Stimulated activated CD4-positive, alpha-beta T cell treated with anti-CD3 and anti-CD28 coated beads, Interleukin-15, amount 100 ng/mL, for 1 hour (primary cell): ENCODE measurements at places on chromosomes 16 and 17.

GRCh38 chr16:5466551-5466950 lies 369.0 kb upstream of the EEF2KMT start:
- no peak for DNase-seq

GRCh38 chr16:13324851-13325250 lies 423.5 kb downstream of the SHISA9 start:
- no peak for DNase-seq

- DNase-seq = no peak
Measured at GRCh38 chr17:38533241-38533640, 72.5 kb downstream of the SRCIN1 start.

GRCh38 chr17:28493460-28493859 lies 12.7 kb upstream of the FOXN1 start:
- DNase-seq = no peak

DNA sequence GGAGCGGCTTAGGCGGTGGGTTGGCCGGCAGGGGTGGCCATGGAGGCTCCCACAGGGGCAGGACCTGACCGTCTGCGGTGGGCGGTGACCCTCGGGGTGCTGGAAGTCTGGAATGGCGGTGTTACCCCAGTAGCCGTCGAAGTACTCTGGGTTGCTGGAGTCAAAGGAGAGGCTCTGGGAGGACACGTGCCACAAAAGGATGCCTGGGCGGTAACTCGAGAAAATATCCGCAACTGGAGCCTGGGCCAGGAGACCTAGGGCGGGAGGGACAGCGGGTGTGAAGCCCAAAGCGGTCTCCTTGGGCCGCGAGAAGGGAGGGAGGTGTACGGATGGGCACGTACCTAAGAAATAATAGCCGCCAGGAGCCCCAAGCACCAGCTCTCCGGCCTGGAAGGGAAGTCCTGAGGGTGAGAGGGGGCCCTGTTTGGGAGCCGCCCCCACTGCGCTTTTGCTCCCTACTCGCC lies 4.6 kb downstream of the ITGA2B start:
- DNase-seq = no peak

GRCh38 chr16:89417352-89417751 lies 73.0 kb downstream of the ANKRD11 start:
- no peak for DNase-seq

- no peak for DNase-seq
Measured at GRCh38 chr16:65624229-65624628, 502.4 kb upstream of the CDH11 start.

GRCh38 chr17:58244963-58245362 lies 6.6 kb downstream of the LPO start:
- no peak for DNase-seq

DNA sequence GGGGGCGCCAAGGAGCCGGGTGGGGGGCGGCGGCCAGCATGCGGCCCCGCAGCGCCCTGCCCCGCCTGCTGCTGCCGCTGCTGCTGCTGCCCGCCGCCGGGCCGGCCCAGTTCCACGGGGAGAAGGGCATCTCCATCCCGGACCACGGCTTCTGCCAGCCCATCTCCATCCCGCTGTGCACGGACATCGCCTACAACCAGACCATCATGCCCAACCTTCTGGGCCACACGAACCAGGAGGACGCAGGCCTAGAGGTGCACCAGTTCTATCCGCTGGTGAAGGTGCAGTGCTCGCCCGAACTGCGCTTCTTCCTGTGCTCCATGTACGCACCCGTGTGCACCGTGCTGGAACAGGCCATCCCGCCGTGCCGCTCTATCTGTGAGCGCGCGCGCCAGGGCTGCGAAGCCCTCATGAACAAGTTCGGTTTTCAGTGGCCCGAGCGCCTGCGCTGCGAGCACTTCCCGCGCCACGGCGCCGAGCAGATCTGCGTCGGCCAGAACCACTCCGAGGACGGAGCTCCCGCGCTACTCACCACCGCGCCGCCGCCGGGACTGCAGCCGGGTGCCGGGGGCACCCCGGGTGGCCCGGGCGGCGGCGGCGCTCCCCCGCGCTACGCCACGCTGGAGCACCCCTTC lies 484 bp downstream of the FZD2 start:
- no peak for DNase-seq

- DNase-seq = no peak
Measured at GRCh38 chr17:30084788-30085187, 31.8 kb upstream of the NSRP1 start.

DNA sequence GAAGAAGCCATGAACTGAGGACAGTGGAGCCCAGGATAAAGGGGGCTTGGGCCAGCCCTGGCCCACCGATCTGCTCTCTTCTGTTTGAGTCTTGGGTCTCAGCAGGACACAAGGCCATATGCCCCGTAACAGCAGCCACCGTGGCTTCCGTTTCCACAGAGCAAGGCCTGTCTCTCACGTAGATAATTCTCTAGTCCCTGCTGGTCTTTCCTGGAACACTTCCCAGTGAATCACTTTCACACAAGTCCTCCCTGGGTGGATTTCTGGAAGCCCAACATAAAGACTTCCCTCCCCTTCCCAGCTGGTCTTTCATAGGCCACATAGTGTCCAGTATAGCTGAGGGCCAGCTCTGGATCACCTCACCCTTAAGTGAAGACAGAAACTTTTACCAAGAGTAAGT lies 19.9 kb upstream of the C16orf78 start:
- DNase-seq = no peak

DNA sequence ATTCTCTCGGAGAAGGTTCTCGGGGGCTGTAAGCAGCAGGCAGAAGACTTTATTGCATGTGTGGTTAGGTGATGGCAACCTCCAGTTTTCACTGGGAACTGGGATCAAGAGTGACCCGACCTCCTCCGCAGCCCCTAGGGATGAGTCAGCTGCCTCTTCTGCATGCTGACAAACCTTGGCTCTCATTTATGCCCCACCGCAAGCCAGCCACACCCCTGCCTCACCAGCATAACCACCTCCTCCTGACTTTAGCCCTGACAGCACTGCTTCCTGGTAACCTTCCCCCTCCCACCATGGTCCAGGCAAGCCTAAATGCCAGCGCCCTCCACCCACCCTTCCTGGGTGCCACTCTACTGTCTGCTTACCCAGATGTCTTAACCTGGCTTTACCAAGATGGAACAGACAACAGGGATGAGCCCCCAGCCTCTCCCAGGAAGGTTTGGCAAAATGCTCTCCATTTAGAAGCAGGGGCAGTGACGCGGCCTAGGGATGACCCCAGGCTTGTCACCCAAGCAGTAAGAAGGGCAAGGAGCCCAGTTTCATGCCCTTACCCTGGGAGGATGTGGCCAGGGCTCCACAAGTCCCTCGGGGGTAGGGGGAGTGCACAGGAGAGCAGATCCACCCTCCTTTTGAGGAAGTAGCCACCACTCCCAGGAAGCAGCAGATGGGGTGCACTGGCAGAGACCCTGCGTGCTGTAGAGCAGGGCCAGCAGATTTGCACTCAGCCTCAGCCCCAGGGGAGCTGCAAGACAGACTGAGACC lies 73.5 kb downstream of the GOSR1 start:
- no peak for DNase-seq

GRCh38 chr16:82248012-82248656 lies 78.1 kb upstream of the MPHOSPH6 start:
- no peak for DNase-seq

- DNase-seq = no peak
Measured at GRCh38 chr17:29031488-29031887, 11.5 kb upstream of the PIPOX start.

GRCh38 chr16:58797137-58797801 lies 63.2 kb upstream of the GOT2 start:
- no peak for DNase-seq
